SK-N-DZ (cell line): ENCODE measurements at places on chromosomes 16 and 17.

DNA sequence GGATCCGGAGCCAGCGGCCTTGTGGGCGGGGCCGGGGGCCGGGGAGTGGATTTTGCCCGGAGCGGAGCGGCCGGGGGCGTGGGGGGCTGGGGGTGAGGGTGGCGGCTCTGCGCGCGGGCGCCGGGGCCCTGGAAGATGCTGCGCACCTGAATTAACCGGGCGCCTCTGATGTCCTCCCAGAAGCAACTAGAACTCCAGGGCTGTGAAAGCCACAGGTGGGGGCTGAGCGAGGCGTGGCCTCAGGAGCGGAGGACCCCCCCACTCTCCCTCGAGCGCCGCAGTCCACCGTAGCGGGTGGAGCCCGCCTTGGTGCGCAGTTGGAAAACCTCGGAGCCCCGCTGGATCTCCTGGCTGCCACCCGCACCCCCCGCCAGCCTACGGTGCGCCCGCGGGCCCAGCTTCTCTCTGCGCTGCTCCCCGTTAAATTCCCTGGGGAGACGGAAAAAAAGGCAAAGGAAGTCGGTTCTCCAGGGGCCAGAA lies 549 bp downstream of the SLC26A11 start:
- no peak for DNase-seq

- DNase-seq: no peak
Measured at GRCh38 chr16:55030944-55031343, 100.3 kb downstream of the IRX5 start.

DNA sequence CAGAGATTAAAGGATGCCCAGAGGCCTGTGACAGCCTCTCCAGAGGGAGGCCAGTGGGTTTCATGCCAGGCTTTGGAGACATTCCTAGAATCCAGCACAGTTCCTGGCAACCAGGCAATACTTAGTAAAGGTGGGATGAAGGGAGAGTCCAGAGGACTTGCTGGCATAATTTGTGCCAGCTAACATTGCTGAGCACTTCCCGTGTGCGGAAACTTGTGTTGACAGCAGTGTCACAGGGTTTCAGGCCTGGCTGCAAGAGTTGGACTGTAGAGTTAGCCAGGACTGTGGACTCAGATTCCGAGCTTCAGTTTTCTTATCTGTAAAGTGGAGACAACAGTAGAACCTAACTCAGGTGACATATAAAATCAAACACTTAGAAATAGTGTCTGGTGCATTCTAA lies 141.7 kb downstream of the SALL1 start:
- no peak for DNase-seq

GRCh38 chr17:841313-841712 lies 59.2 kb downstream of the MRM3 start:
- no peak for DNase-seq

DNA sequence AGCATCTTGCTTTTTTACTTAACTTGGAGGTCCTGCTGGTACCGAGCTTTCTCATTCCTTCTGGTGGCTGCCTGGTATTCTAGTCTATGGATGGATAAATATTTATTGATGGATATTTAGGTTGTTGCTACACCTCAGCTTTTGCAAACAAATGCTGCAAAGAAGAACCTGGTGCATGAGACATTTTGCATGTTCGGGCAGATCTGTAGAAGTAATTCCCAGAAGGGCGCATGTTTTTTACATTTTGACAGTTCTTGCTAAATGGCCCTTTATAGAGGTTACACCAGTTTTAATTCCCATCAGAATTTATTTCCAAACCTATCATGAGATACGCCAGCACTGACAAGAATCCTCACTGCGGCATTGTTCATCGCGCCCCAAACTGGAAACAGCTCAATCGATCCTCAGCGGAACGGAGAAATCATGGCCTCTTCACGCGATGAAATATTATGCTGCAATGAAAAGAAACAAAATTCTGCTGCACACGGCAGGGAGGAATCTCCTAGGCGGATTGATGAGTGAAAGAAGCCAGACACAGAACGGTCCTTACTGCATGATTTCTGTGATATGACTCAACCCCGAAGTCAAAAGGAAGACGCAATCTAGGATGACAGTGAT lies 68.0 kb upstream of the CREBBP start:
- no peak for DNase-seq

- no peak for DNase-seq
Measured at GRCh38 chr17:16301963-16302855, 51.1 kb downstream of the CENPV start.

DNA sequence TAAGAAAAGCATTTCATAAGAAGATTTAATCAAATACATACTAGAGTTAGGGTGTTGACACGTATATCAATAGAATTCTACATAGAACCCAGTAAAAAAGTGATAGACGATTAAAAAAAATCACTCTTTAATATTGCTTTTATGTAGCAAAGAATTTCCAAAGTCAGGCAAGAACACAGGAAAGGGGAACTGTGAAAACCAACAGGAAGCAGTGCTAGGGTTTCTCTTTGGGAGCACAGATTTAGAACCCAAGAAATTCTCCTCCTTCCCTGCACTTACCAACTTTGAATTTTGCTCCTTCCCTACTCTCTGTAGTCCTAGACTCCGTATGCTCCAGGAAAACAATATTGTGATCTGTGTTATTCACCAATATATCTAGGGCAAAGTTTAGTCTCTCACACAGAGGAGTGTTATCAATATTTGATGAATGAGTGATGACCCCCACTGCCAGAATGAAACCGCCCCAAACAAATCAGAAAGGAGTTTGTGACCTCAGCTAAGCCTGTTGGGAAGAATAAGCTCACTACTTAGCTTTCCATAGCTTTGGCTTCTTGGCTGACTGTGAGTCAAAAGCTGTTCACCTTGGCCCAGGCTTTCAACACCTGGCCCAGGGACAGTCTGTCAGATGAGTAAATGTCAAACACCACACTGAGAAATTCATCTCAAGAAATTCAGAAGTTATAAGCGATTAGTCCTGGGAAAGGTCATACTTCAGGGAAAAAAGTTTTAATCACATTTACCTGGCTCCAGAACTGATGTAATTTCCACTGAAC lies 8.6 kb downstream of the RFWD3 start:
- no peak for DNase-seq

DNA sequence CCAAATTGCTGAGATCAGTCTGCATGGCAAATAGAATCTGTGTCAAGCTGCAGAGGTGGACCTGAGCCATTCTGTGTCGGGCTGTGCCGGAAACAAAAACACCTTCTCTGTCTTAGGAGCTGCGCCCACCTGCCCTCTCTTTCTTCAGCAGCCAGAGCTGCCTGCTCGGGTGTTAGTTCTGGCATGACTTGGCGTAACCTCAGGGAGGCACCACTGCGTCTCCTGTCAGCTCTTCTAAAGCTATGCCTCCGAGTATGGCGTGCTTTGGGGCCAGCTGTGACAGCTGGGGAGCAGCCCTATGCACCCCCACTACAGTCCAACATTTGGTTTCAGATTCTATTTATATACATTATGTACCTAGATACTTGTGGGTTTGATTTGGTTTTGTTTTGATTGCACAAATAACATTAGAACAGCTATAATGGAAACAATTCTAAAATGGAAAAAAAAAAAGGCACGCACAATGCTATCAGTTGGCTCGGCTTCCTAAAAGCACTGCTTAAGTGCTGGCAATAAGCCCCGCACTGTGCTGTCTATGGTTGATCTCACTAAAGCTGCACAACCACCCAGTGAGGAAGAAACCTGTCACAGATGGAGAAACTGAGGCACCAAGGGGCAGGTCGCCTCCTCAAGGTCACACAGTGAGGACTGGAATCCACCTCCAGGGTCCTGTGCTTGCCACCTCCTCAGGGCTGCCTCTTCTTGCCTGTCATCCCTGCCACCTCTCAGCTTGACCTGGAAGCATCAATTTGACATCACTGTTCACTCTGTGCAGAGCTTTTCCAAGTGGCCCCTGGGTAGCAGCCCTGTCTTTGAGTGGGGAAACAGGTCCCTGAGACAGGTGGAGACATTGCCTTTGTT lies 18.7 kb upstream of the ADGRG1 start:
- DNase-seq: no peak

DNA sequence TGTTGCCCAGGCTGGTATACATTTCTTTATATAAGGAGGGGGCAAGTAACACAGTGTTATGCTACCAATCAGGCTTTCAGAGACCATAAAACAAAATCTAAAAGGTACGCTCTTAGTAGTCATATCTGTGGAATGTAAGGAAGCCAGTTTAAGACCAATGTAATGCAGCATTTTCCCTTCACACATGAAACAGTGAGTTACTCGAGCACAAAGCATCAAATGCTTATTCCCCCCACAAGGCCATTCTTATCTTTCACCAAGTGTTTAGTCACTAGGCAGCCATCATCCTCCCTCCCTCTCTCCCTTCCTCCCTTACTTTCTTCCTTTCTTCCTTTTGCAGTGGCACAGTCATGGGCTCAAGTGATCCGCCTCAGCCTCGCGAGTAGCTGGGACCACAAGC lies 12.8 kb downstream of the HMOX2 start:
- no peak for DNase-seq

DNA sequence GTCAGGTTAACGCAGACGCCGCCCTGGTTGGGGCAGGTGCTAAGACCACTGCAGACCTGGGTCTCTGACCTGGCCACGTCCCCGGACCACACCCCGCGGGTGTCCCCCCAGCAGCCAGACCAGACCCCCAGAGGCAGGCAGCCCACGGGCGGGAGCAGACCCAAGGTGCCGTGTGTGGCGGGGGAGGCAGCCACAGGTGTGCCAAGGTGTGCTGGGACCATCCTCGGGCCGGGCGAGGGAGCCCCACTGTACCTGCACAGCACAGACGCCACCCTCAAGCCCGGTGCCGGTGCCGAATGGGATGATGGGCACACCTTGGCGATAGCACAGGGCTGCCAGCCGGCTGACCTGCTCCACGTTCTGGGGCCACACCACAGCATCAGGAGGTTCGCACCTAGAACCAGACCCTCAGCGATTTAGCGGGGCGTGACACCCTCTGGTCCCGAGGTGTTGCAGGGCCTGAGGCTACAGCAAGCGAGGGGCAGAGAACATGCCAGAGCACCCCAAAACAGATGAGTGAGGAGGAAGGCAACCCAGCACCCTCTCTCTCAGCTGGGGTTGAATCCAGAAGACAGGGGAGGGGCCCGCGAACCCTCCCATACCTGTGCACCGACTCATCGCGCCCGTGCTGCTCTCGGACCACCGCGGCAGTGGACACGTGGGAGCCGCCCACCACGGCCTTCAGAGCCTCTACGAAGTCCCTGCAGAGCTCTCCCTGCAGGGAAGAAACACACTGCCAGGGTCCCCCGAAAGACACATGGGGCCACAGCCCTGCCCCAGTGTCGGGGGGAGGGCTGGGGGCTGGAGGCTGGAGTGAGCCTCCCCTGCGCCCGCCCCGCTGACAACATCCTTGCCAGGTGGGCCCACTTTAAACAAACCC lies 1.4 kb downstream of the LDHD start:
- DNase-seq: no peak
